Left colon (tissue), 2 donors: ENCODE measurements at places on chromosomes 6 and 20.

DNA sequence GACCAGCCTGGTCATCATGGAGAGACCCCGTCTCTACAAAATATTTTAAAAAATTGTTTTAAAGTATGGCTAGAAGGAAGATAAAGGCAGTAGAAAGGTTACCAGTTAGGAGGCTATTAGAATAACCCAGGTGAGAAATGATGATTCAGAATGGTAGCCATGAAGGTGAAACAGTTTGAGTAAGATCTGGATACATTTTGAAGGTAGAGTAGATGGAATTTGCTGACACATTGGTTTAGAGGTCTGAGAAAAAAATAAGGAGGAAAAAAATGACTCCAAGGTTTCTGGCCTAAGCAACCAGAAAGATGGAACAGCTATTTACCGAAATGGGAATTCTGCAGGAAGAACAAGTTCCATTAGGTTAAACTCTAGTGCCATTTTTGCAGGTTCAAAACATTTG is 167.9 kb upstream of the TAB2 start:
- DNase-seq: no peak

- DNase-seq: no peak
Observed at GRCh38 chr6:117739869-117740268, 64.6 kb downstream of the NUS1 start.

DNA sequence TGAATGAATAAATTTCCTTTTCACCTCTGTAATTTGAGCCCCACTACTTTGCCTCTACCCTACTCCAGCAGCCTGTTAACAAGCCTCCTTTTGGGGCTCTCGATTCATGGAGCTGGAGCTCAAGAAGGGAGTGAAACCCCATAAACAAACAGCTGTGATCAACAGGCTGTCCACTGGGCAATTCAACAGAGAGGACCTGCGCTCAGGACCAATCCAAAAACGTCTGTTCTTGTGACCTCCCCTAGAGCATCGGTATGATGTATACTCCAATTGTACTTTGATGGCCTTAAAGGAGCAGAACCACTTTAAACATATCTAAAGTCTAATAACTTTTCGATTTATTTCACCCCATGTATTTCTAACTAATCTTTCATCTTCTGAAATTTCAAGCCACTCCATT is 37.4 kb downstream of the HIVEP2 start:
- DNase-seq: no peak

- peak; percentile 22 for DNase-seq
Observed at GRCh38 chr20:34310481-34311117, 7.4 kb upstream of the AHCY start.

DNA sequence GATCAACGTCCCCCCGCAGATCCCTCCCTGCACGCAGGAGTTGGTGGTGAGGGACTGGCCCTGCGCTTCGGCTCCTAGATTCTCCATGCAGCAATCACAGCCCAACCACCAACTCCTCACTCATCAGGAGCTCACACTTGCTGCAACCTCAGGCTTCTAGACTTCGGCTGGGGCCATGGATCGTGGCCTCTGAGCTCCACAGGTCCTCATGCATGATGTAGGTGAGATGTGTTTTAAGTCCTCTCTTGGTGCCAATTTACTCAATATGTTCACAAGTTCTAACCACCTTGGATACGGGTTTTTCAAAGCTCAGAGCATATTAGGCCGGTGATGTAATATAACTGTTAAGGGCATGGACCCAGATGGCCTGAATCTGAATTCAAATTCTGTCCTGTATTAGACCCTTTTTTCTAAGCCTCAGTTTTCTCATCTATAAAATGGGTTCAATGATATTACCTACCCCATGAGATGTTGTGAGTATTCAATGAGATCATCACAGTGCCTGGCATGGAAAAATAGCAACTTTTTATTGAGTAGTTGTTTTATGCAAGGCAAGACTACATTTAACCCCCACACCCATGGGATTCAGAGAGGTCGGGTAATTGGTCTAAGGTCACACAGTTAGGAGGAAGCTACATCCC is 31.0 kb downstream of the SUN5 start:
- DNase-seq: no peak

- DNase-seq: no peak
Observed at GRCh38 chr20:58645412-58645968, 5.6 kb upstream of the STX16 start.

DNA sequence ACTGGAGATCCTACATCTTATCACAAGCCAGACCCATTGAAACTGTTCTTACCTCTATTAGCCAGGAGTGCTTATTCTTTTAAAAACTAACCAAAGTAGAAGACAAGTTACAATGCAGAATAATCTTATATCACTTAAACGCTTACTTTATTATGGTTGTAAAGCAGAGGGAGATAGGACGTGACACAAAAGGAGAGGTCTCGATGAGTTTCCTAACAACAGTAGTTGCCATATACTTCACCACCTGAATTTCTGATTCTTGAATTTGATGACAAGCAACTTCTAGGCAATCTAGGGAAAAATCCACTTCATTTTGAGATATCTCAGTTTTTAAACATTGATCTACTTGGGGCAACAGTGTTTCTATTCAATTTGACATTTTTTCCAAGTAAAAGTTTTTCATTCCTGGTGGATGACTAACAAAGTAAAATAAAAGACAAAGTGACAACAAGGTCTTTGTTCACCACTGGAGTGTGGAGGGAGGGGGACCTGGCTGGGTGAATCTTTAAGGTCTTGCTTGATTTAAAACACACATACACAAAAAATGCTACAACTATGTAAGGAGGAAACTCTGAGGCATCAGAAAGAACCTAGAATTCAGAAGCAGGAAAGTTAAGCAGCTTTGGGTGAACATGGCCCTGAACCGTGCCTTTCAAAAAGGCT is 110.9 kb downstream of the SMLR1 start:
- DNase-seq: no peak

GRCh38 chr6:70110126-70111022 is 192.5 kb downstream of the COL9A1 start:
- no peak for DNase-seq

GRCh38 chr20:56542489-56543030 is 9.5 kb downstream of the FAM209B start:
- no peak for DNase-seq

GRCh38 chr6:166286839-166287271 is 21.3 kb downstream of the PRR18 start:
- no peak for DNase-seq

GRCh38 chr6:41581381-41581991 is 35.3 kb downstream of the FOXP4 start:
- no peak for DNase-seq
